ENCODE measurements at places on chromosomes 2 and 18.

DNA sequence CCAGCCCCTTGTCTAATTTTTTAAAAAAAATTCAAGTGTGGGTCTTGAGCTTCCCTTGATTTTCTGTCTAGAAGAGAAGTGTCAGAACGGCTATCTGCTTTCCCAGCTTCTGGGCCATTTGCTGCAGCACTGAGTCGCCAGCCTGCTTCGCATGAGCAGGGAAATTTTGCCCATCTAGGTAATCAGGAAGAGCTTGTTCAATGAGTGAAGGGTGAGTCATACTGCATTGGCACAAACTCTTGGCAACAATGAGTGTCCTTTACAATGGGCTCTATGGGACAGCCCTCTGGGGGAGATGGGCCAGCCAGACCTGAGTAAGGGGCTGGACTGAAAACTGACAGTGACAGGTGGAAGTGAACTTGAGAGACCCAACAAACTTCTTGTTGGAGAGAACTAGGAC is 2.4 kb upstream of the RNF144A start:
- no peak for DNase-seq

GRCh38 chr2:199441759-199442158 is 16.0 kb downstream of the SATB2 start:
- DNase-seq = no peak

GRCh38 chr2:203891474-203891873 is 23.9 kb downstream of the CTLA4 start:
- DNase-seq = no peak

DNA sequence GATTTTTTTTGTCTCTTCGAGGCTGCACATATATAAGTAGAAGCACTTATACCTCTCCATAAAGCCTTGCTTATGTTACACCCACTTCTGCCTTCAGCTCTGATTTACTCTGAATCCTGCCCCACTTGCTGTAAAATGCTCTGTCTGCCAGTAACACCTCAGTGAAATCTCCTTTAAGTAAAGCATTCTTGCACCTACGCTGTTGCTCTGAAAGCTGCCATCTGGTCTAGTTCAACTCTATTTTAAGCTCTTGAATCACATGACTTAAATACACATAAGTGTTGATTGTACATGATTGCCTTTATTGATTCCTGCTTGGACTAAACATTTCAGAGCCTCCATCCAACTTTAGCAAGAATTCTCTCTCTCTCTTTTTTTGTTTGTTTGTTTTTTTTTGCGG is 609.0 kb upstream of the CELF4 start:
- DNase-seq = no peak

DNA sequence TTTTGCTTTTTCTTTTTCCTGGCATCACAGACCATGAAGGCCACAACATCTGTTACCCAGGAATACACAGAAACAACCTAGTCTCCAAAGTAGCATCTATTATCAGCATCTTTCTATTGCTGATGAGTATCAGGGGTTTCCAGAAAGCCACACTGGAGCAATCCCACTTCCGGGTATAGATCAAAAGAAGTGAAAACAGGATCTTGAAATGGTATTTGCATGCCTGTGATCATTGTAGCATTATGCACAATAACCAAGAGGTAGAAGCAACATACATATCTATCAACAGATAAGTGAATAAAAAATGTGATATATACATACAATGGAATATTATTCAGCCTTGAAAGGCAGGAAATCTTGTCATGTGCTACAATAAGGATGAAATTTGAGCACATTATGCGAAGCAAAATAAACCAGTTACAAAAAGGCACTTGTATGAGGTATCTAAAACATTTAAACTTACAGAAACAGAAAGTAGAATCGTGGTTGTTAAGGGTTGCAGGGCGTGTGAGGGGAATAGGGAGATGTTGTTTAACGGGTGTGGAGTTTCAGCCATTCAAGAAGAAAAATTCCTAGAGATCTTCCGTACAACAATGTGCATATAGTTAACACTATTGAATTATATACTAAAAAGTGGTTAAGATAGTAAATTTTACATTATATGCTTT is 115.1 kb downstream of the KCNE4 start:
- no peak for DNase-seq

DNA sequence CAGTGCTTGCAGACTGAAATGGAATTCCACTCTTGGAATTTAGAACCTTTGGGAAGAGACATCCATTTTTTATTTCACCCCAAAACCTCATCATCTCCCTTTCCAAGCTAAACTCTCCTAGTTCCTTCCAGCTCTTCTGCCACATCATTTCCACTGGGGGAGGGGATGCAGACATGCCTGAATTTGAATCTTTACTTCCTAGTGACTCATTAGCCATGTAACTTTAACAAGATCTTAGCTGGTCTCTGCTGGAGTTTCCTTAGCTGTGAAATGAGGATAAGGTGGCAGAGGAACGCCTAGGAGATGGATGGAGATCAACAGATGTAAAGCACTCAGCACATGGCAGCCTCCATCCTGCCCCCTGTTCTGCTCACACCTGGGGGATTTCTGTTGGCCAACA is 266.8 kb downstream of the EN1 start:
- no peak for DNase-seq

GRCh38 chr18:58958628-58959027 is 94.0 kb downstream of the ZNF532 start:
- no peak for DNase-seq

- no peak for DNase-seq
Measured at GRCh38 chr2:20205915-20206524, 18.9 kb downstream of the SDC1 start.

DNA sequence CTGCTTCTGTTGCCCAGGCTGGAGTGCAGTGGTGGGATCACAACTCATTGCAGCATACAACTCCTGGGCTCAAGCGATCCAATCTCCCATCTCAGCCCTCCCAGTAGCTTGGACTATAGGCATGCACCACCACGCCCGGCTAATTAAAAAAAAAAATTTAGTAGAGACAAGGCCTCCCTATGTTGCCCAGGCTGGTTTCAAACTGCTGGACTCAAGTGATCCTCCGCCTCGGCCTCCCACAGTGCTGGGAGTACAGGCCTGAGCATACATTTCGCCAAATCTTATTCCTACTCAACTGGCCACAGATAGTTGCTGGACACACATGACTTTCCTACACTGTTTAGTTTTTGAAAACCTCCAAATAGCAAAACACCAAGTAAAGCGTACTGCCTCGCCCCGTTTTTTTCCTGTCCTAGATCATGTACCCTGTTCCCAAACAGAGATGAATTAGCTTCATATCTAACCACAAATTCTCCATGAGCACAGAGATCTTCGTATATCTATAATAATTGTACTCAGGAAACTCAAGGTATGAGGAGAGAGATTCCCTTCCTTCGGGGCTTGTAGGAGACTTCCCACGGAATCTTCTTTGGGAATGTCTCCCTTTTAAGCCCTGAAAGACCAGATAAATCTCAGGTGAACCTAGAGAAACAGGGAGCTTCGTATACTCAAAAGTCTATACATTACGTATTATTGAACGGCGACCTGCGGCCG is 598 bp upstream of the C2orf69 start:
- DNase-seq = no peak

DNA sequence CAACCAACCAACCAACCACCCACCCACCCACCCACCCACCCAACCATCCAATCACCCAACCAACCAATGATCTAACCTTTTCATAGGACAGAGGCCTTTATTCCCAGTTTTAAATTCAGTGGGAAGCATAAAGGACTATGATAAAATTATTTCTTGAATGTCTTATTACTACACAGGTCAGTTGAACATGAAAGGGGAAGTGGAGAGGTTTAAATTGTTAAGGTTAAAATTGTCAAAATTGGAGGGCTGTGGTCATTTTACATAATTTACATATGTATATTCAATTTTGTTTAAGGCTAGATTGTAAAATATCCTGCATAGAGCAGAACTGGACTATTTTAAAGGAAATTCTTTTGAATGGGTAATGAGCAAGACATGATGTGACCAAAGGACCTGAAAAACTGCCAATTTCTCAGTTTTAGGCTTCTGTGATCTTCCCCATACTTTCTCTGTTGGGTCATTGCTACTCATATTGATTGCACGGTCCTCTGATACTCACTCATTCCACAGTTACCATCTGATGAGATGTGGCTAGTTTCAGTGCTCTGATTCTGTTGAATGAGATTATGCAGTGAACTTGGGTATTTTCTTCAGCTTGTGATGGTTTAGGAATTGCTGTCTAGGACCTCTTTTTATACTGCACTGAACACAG is 127.4 kb downstream of the PLCL1 start:
- no peak for DNase-seq

DNA sequence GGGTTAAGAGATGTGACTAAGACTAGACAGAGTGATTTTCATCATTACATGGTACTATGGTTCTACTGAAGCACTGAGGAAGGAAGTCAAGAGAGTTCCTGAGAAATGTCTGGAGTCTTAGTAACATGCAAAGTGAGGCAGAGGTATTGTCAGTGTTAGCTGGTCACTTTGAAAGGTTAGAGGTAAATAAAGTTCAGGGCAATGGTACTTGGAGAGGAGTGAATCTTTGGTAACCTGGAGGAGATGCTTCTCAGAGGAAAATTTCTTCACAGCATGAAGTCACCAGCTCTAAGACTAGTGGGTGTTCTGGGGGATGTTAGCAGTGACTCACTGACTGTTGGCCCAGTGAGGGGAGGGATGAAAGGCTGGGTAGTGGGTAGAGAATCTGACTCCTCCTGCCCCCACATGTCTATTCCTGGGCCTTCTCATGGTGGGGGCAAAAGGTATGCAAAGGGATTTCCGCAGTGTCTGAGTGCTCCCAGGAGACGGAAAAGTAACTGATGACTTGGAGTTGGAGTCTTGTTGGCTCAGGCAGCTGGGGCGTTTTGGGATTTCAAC is 23.3 kb upstream of the IL1RN start:
- no peak for DNase-seq

DNA sequence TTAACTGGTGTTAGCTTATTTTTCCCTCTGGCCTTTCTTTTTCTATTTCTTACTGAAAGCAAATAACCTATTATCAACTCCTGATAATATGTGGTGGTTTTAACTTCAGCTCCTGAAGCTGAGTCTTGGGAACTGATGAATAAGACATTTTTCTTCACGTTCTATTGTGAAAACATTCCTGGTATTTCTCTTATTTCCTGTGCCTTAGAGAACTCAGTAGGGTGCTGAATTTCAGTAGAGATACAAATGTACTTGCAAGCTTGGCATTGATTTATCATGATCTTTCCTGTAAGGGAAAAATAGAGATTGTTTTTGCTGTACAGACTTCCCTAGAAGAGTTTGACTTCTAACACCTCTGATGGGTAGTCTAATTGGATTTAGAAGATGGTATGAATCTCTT is 52.8 kb upstream of the DCC start:
- no peak for DNase-seq

DNA sequence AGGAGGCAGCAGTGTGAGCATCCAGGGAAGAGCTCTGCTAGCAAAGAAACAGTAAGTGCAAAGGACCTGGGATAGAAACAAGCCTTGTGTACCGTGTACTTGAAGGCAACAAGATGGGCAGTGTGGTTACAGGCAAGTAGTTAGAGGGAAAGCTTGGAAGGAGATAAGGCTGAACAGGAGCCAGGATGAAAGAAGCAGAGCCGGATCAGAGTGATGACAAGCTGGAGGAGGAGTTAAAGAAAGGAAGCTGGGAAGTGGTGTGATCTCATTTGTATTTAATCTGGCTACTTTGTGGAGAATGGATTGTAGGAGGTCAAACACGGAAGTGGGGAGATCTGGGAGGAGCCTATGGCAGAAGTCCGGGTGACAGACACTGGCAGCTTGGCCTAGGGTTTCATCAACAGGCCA is 44.7 kb upstream of the VPS54 start:
- DNase-seq = no peak

DNA sequence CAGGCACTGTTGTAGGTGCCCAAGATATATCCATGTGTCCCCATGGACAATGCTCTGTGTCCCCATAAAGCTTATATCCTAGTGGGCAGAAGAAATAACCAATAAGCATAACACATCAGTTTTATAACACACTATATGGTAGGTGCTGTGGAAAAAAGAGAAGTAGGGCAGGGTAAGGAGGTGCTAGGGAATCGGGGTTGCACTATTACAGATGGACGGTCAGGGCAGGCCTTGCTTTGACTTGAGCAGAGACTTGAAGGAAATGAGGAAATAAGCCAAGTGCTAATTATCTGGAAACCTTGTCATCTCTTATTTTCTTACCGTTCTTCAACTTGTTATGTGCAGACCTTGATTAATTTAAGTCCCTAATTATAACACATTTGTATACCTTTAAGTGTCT is 82.0 kb downstream of the PHLPP1 start:
- DNase-seq = no peak

DNA sequence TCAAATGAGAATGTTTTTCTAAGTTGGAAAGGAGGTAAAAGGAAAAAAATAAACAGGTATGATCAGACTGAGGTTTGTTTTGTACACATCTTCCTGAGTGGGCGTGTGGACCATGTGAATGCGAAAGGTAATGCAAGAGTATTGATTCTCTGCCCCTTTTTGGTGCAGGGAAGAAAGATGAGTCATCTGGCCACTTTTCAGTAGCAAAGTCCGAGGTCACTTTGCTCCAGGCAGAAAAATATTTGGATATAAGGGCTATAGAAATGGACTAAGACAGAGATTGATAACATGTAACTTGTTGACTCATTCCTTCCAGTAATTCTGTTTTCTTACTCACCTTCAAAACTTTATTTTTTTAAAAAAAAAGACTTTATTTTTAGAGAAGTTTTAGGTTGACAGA is 130.5 kb downstream of the DSEL start:
- no peak for DNase-seq

- DNase-seq = no peak
Measured at GRCh38 chr18:25167612-25168410, 184.2 kb downstream of the ZNF521 start.

DNA sequence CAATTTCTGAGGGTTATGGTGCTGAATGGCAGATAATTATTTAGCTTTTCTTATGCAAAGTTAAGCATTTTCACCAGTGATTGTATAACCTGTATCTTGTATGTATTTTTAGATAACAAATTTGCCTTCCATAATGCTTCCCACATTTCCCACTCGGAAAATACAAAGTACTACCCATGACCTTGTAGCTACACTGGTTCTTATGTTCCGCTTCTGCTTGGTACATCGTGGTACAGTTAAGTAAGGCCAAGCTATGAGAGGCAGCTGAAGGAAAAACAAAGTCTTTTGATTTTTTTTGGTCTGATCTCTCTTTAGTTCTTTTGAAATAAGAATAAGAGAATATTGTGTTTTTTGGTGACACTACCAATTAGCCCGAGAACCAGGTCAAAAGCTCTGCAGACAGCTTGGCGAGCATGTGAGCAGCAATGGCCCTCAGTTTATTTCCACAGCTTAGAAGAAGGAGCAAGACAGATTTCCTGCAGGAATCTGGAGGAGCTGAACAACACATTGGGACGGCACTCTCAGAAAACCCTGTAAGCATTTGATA is 26.8 kb downstream of the SH3YL1 start:
- no peak for DNase-seq
